ENCODE measurements at places on chromosomes 6 and 20.

- no peak for DNase-seq
These were observed 276.3 kb downstream of the CD83 start for GRCh38 chr6:14393910-14394309.

DNA sequence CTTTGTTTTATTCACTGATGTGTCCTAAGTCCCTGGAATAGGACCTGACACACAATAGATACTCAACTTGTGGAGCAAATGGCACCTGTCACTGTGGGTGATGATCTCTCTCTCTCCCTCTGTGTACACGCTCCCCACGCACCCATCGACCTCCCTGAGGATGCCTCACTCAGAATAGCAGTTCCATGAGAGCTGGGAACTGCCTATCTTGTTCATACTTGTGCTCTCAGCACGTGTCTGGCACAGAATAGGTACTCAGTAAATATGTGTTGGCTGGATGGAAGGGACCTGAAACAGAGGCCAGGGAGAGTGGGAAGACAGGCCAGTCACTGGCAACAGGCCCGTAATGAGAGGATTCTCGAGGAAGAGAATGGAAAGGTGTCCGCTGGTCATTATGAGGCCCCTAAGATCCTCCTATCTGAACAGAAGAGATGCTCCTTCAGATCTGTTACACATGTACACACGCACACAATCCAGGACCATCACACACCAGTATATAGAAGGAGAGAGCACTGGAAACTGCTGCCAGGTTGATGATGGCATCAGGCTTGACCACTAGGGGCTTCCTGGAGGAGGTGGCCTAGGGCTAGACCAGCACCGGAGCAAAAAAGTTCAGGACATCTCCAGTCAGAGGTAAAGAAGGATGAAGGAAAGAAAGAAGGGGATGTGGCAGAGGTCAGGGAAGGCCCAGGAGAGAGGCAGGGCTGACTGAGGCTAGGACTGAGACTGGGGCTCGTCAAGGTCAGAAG, 30.9 kb downstream of the VEGFA start:
- no peak for DNase-seq

GRCh38 chr20:57819691-57820380, 110.0 kb upstream of the PMEPA1 start:
- DNase-seq, result no peak

DNA sequence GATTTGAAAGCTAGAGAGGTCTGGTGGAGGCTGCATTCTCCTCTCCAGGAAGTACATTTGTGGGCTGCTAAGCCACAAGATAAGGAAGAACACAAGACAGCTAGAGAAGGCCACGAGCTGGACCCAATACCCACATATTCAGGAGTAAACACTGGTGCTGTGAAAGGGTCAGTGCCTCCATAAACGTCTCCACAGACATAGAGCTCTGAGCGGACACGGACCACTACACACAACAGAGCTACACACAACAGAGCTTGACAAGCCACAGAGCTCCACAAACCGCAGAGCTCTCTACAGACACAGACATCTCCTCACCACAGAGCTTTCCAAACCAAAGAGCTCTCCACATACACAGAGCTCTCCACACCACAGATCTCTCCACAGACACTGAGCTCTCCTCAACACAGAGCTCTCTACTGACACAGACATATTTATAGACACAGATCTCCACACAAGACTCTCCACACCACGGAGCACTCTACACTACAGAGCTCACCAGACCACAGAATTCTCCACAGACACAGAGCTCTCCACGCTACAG, 51.9 kb downstream of the ERMARD start:
- no peak for DNase-seq

DNA sequence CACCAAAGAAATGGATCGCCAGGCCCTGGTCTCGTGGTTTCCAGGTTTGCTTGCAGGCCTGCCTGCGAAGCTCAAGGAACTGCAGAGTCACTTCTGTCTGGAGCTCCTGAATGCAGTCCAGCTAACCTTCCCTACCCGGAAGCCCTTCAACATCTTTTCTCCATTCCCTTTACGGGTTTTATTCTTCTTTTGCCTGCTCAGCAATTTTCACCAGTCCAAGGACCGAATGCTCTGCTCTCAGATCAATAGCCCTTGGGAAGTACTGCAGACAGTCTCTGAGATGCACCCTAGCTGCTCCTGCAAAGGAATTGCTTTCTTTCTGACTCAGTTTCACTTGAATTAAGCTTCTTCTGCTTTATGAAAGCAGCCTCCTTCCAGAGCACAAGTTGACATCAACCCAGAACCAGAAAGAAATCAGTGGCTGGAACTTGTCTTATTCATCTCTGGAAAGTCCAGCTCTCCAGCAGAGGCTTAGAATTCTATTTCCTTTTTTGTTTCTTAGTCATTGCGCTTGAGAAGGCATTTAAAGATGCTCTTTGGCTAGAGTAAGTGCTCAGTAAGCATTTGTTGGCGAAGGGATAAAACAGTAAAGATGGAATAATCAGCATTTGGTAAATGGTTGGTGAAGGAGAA, 18.7 kb upstream of the YWHAB start:
- DNase-seq, result no peak

DNA sequence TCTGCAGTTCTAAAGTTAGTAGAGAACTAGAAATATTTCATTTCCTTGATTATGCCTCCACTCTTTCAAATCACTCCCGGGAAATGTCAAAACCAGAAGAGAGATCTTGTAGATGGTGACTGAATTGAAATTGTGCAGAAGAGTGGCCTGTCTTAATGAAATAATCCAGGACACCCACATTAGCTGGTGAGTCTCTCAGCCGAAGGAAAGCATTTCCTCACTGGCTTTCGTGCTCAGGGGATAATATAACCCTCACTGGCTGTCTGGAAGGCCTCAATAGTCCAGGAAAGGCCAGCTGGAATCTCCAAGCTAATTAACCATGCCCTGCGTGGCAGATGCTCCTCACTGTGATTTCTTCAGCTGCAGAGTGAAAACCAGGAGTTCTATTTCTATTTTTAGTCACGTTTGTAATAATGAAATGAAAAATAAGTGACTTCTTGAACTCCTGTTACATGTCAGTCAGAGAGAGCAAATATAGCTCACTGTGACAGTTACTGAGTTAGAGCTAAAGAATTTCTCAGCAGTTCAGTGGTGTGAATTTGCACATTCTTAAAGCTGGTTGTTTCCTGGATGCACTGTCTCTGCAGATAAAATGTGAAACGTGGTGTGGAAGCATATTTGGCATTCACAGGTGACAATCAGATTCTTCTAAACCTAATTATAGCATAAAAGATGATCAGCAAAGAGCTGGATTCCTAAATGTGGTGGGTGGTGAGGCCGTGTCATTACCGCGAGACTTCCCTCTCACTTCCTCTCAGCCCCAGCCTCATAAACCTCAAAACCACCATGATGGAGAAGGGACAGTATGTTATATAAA, 211.7 kb downstream of the LMBRD1 start:
- no peak for DNase-seq

DNA sequence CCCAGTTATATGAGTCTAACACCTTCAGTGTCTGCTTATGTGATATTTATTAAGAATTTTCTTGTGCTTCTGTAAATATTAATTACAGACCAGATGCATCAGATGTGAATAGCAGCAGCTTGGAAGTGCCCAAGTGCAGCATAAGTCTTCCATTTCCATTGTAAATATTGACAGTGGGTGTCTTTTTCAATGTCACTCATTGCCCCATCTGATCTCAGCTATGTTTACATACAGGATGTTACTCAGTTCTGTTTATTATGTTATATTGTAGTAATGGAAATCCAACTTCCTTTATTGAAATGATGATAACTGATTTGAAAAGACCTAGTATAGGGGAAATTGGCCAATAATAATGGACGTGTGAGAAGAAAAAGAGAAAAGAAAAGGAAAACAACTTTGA, 296.7 kb downstream of the SAMD5 start:
- DNase-seq, result no peak

GRCh38 chr6:111301946-111302345, 181.1 kb downstream of the REV3L start:
- no peak for DNase-seq

DNA sequence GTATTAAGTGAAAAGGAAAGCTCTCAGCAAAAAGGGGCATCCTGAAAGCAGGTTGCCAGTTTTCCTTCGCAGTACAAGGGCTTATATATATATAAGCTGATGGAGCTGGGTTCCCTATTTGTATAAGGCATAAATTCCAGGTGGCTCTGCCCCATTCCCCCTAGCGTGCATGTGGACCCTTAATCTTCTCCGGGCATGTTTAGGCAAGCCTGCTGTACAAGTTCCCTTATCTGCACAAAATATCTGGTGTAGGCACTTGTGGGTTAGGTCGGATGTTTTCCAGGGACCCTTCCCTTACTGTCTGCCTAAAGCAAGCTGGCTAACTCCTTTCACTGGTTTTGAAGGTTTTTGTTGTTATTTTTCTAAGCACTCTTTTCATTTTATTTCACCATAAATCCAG, 140.7 kb downstream of the FUT9 start:
- DNase-seq, result no peak

- no peak for DNase-seq
These were observed 26.6 kb upstream of the TULP4 start for GRCh38 chr6:158285656-158286021.

DNA sequence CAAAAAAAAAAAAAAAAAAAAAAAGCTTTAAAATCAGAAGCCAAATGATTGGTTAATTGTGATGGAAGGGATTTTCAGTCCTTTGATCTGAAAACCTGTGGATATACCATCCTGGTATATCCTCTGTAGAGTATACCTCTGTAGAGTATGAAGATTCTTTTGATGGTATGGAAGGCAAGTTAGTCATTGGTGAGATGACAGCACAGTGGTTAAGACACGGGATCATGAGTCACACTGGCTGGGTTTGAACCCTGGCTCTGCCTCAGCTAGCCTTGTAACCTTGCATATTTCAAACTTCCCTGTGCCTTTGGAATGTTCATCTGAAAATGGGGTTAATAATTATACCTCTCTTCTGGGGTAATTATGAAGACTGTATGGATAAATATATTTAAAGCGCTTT, 179.3 kb downstream of the CARMIL1 start:
- DNase-seq, result no peak

GRCh38 chr6:127554435-127555006, 22.5 kb upstream of the C6orf58 start:
- DNase-seq, result peak; percentile 12

- no peak for DNase-seq
These were observed 25.5 kb downstream of the NPEPL1 start for GRCh38 chr20:58718121-58718563.

- no peak for DNase-seq
These were observed 482.7 kb upstream of the JARID2 start for GRCh38 chr6:14763139-14763538.

DNA sequence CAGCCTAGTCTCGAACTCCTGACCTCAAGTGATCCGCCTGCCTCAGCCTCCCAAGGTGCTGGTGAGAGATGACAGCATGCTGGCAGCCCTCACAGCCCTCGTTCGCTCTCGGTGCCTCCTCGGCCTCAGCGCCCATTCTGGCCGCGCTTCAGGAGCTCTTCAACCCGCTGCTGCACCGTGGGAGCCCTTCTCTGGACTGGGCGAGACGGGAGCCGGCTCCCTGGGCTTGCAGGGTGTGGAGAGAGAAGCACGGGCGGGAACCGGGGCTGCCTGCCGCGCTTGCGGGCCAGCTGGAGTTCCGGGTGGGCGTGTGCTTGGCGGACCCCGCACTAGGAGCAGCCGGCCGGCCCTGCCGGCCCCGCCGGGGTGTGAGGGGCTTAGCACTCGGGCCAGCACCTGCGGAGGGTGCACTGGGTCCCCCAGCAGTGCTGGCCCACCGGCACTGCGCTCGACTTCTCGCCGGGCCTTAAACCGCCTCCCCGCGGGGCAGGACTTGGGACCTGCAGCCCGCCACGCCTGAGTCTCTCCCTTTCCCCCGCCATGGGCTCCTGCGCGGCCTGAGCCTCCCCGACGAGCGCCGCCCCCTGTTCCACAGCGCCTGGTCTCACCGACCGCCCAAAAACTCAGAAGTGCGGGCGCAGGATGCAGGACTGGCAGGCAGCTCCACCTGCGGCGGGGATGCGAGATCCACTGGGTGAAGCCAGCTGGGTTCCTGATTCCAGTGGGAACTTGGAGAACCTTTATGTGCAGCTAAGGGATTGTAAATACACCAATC, 31.5 kb upstream of the RANBP9 start:
- DNase-seq, result no peak

- no peak for DNase-seq
These were observed 378.7 kb upstream of the MAN1A1 start for GRCh38 chr6:119728220-119728750.

DNA sequence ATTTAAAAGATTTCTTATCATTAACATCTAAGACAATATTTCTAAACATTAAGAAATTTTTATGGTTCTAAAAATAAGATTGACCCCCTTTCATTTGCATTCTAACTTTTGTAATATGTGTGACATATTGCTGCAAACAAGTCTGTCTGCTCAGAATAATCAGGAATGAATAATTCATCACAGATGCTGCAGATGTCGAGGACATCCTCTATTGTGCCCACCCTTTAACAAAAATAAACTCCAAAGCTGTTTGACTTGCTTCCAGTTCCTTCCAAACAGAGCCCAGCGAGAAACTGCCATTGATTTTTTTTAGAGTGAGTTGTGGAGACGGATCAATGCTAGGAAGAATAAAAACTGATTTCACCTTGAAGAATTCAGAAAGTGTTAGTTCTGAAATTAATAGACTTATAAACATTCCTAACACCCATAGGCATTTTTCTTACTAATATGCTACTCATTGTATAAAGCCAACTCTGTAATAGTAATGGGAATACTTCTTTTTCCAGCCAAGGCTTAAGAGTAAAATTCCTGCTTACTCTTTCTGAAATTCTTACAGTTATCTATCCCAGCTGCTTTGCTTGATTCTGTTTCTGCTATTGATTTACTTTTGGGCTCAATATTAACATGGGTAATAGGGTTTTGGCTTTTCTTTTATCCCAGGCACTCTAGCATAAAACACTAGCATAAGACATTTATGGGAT, 244.8 kb upstream of the FAM83B start:
- no peak for DNase-seq

DNA sequence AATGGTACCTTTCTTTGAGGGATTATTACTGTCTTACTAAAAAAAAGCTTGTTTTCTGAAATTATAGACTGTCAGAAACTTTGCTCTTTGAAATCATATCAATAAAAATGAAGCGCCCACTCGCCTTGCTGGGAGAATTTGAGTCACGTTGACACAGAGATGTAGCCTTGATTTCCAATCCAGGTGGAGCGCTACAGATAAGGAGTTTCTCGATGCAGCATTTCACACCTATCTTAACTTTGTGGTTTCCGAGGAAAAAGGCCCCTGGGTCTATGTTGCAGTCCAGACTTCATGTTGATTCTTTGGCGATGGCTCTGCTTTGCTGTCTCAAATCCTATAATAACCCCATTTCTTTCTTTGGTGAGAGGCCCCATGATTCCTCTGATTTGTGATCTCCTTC, 158.1 kb upstream of the ARG1 start:
- DNase-seq, result no peak

GRCh38 chr6:13289789-13290318, 38.5 kb downstream of the TBC1D7 start:
- DNase-seq, result no peak

- DNase-seq, result no peak
These were observed 199.8 kb downstream of the PLCB1 start for GRCh38 chr20:8331740-8332412.

GRCh38 chr6:44059359-44060346, 67.6 kb downstream of the MRPL14 start:
- no peak for DNase-seq

GRCh38 chr20:36202891-36203338, 33.4 kb upstream of the AAR2 start:
- DNase-seq, result peak; percentile 66
